ENCODE measurements at places on chromosomes 2 and 18. TPM values are rescaled to one million over a fixed set of nuclear protein-coding genes. Genes with fewer than 3 reads are reported as not detected.

Gene GPBAR1
- polyA plus RNA-seq, result 0.05 TPM

GRCh38 chr2:198973785-198974184 is 484.0 kb downstream of the SATB2 start:
- no peak for DNase-seq

GRCh38 chr2:166994588-166995336 is 106.5 kb downstream of the XIRP2 start:
- no peak for DNase-seq

GRCh38 chr2:43556256-43556655 is 39.6 kb downstream of the THADA start:
- DNase-seq, result no peak

GRCh38 chr2:5176764-5177163 is 515.4 kb upstream of the SOX11 start:
- no peak for DNase-seq

DNA sequence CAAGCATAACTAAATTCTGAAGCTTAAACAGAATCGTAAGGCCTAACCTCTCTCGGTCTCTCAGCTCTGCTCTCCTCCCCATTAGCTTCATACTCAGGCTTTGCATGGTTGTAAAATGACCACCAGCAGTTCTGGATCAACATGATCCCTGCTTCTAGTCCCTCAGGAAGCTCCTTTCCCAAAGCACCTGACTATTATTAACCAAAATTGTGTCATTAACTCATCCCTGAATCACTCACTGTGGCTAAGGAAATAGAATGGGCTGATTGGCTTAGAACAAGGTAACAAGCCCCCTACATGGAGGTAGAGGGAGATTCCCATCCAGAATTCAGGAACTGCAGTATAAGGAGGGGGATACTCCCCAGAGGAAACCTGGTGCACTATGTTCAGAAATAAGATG is 448.3 kb downstream of the ARHGAP15 start:
- DNase-seq, result no peak

- DNase-seq, result no peak
These were observed 14.1 kb upstream of the ZSWIM2 start for GRCh38 chr2:186862869-186863709.

- no peak for DNase-seq
These were observed 323.2 kb upstream of the MEX3C start for GRCh38 chr18:51520676-51521180.

- peak; percentile 90 for DNase-seq
These were observed at the start of gene KRCC1 for GRCh38 chr2:88055371-88056128. Gene KRCC1 (minus strand): TSS chr2:88055783. CDS start chr2:88028563, 27,220 bp downstream.

GRCh38 chr18:58590254-58590653 is 38.6 kb downstream of the ALPK2 start:
- DNase-seq, result peak; percentile 67

Gene SLC66A2
- 18.1 TPM for polyA plus RNA-seq

Gene SKA1
- polyA plus RNA-seq, result 3.5 TPM
